Thyroid gland (tissue), 4 donors: ENCODE measurements at places on chromosomes 6 and 20. TPM values are rescaled to one million over a fixed set of nuclear protein-coding genes. Genes with fewer than 3 reads are reported as not detected.

The CD93 gene
- 15.3 TPM for total RNA-seq

The ABHD16B gene
- not detected for total RNA-seq

The MUCL3 gene
- not detected for total RNA-seq

GRCh38 chr6:6395581-6396197 is 75.2 kb upstream of the F13A1 start:
- no peak for DNase-seq

GRCh38 chr20:41074441-41074840 is 45.8 kb downstream of the TOP1 start:
- no peak for DNase-seq

The RIPPLY2 gene
- total RNA-seq: not detected

GRCh38 chr6:63805808-63806572 is 170.4 kb downstream of the PHF3 start:
- DNase-seq: no peak

The AVP gene
- not detected for total RNA-seq

The RHAG gene
- not detected for total RNA-seq

The LIME1 gene
- 25.0 TPM for total RNA-seq
